ENCODE measurements at places on chromosomes 16 and 17. TPM values are rescaled to one million over a fixed set of nuclear protein-coding genes. Genes with fewer than 3 reads are reported as not detected.

- no peaks in the 10 kb centered on the region for H3K36me3 ChIP-seq
- peaks cover 3% of the 10 kb centered on the region for H3K27me3 ChIP-seq
- DNase-seq = no peak
- H3K4me1 ChIP-seq = peaks cover 27% of the 10 kb centered on the region
- no peak overlapping the region for H3K27ac ChIP-seq
Measured at GRCh38 chr17:3750926-3751325, 27.2 kb downstream of the HASPIN start.

- no peak overlapping the region for H3K4me3 ChIP-seq
- peaks cover 17% of the 10 kb centered on the region for H3K27me3 ChIP-seq
- no peak overlapping the region for H3K27ac ChIP-seq
- no peaks in the 10 kb centered on the region for H3K4me1 ChIP-seq
Measured at GRCh38 chr17:13587487-13588338, 14.0 kb downstream of the HS3ST3A1 start.

CCL13 gene
- not detected for total RNA-seq

PIMREG gene
- 0.69 TPM for total RNA-seq

CMTR2 gene
- total RNA-seq = 28.6 TPM

Measured in activated B cell treated with CpG ODN at 0.5 μM for 24 hours (primary cell).